ENCODE measurements at places on chromosomes 7 and 10. TPM values are rescaled to one million over a fixed set of nuclear protein-coding genes. Genes with fewer than 3 reads are reported as not detected.
A peak's percentile ranks its signal among the peaks of the same experiment; 100 is the strongest.

- no peak for DNase-seq
These were observed 57.4 kb downstream of the CAV1 start for GRCh38 chr7:116582164-116582732.

DNA sequence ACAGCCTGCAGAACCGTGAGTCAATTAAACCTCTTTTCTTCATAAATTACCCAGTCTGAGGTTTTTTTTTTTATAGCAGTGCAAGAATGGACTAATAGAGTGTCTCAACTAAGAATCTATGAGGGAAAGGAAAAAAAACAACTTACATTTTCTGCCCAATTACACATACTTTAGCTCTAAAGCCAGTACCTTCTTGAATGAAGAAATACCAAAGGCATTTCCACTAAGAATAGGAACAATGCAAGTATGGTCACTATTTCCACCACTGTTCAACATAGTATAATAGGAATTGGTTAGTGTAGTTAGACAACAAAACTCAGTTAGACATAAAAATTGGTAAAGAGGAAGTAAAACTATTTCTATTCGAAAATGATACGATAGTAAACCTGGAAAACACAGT is 37.6 kb downstream of the MICU1 start:
- no peak for DNase-seq

FAM180A gene
- total RNA-seq: not detected

GRCh38 chr7:133109816-133110215 is 27.9 kb upstream of the CHCHD3 start:
- no peak for DNase-seq

DNA sequence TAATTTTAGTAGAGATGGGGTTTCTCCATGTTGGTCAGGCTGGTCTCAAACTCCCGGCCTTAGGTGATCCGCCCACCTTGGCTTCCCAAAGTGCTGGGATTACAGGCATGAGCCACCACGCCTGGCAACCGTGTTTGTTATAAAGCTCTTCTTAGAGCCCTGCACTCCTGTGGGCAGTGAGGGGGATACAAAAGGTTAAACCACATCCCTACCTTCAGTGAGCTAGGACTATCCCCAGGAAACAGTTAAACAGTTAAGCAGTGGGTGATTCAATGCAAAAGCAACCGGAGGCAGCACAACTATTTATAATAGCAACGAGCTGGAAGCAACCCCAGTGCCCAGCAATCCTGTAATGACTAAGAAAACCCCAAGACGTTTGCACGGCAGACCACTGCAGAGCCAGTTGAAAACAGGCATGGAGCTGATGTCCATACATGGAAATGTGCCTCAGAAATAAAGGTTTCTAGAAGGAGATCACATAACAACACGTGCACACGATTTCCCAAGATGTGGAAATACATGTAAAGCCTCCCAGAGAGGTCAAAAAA is 107.2 kb upstream of the LYZL2 start:
- DNase-seq: no peak

DNA sequence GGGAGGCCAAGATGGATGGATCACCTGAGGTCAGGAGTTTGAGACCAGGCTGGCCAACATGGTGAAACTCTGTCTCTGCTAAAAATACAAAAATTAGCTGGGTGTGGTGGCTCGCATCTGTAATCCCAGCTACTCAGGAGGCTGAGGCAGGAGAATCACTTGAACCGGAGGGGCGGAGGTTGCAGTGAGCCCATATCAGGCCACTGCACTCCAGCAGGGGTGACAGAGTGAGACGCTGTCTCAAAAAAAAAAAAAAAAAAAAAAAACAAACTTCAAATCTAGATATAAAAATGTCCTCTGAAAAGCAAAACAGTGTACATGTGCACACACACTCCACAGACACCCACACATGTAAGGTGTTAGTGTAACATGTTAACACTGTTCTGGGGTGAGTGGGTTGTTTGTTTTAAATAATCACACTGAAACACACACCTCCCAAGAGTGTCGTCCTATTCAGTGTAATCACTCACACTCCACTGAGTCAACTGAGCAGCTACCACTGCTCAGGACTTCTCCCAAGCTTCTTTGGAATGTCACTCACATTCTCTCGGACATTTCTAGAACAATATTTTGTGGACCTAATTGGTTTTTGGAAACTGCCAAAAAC is 12.8 kb upstream of the RGS10 start:
- no peak for DNase-seq

DNA sequence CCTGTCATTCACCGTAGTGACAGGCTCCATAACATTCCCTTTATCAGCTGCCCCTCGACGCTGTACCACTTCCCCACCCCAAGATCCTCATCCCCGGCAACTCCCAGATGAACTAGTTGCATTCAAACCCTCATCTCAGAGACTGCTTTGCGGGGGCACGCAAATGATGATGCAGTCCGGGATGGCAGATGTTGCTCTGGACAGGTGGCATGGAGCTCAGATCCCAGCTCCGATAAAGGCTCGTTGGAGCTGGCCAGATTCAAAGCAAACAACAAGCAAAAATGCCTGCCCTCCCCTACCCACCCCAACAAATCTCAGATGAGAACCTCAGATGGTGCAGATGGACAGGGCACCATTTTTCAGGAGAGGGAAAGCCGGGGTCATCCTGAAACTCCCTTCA is 46.7 kb downstream of the CARD11 start:
- no peak for DNase-seq

DNA sequence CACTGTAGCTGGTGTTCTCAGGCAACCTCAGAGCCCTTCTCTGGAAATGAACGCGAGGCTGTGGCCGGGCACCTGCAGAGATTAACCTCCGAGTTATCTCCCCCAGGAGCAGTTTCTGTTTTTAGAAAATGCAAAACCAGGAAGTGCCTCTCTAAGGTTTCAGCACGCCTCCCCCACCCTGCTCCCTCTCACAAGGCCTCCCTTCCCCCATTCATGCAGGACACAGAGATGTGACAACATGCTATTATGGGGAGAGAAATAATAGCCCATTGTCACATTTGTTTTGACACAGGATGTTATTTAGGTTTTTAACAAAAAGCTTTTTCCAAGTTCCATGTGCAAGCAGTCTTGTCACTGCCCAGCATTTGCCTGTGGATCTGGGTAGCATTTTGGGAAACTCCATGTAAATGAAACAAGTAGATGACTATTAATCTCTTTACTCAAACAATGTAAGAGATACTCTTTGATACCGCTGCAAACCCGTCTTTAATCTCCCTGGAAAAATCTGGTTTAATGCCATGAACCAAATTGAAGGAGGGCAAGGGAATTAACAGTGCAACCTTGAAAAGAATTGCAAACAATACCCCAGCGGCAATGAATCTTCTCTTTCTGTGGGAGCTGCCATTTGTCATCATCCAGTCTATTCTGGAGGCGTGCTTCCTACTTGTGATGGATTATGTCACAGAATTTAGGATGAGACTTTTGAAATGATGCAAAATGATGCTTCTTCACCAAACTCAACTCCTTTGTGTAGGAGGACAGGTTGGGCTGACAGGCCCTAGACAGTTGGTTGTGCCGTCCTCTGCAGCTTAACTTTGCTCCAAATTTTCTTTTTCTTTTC is 86.5 kb upstream of the NMT2 start:
- peak; percentile 70 for DNase-seq

CAMK2B gene
- total RNA-seq: not detected

ZPBP gene
- not detected for total RNA-seq

DNA sequence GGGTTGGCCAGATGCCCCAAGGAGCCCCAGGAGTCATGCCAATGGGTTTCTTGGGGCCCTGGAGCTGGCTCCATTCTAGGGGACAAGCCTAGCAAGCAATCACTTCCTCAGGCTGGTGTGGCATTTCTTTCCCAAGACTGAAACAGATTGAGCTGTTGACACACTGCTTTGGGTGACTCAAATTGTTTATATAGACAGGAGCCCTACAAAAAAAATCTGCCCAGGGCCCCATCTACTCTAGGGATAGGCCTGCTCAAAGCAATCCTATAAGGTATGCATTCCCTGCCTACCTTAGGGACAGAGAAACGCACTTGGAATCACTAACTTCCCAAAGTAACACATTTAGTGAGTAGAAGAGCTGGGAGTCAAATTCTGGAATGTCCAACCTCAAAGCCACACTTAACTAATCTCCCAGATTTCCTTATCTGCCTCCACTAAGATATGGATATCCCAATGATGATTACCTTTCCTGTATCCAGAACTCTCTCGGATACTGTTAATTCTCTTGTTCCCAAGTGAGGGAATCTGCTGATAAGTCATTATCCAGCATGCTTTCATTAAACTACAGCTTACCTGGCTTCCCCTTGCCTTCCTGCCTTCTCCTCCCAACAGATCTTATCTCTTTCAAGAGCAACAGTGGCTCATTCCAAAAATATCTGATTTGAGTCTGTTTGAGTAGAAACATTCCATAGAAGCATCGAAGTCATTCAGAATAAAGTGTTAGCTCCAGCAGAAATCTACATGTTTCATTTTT is 3.1 kb downstream of the ABLIM1 start:
- DNase-seq: no peak

DNA sequence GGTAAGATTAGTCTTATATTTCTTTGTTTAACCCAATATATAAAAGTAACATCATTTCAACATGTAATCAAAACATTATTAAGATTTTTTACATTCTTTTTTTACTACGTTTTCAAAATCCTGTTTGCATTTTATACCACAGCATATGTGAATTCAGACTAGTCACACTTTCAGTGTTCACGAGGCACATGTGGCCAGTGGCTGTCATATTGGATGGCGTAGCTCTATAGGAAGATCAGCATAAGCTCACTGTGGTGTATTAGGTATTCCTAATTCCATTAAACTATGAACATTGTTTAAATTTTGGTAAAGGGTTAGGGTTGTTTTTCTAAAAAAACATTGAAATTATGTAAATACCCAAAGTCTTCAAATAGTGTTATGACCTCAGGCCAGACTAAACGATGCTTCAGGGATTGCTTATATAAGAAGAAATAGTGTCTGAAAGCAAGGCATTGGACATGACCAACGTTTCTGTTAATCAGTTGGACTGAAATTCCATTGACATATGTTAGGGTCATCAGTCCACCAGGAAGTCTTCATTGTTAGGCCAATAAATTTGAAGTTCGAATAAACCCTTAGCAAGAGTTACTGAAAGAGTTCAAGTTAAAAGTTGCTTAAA is 97.0 kb downstream of the BICC1 start:
- no peak for DNase-seq

DNA sequence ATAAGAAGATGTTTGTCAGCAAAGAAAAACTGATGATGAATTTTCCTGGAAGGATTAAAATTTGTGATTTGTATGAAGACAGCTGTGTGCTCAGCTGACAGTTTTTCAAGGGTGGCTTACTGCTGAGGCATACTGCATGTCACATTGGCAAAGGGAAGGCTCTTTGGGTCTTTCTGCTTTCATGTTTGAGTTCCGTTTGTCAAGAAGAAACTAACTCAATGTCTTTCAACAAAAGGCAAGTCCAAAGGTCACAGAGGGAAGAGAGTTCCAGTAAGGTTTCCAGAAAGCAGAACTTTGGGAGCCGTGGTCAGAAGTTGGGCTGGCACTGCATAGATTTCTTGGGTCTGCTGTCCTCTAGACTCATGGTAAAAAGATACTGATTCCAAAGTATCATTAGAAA is 16.9 kb downstream of the DYDC2 start:
- DNase-seq: no peak

GRCh38 chr7:122438492-122438891 is 133.9 kb upstream of the FEZF1 start:
- peak; percentile 45 for DNase-seq

DNA sequence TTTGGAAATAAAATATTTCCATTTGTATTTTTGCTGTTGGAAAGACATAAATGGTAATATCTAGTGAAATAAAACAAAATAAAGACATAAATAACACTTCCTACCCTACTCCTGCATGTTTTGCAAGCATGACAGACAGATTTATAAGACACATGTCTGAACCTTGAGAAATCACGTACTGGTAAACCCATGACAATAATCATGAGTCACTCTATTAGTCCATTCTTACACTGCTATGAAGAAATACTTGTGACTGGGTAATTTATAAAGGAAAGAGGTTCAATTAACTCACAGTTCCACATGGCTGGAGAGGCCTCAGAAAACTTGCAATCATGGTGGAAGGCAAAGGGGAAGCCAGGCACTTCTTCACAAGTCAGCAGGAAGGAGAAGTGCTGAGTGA is 942.2 kb downstream of the REEP3 start:
- no peak for DNase-seq

DNA sequence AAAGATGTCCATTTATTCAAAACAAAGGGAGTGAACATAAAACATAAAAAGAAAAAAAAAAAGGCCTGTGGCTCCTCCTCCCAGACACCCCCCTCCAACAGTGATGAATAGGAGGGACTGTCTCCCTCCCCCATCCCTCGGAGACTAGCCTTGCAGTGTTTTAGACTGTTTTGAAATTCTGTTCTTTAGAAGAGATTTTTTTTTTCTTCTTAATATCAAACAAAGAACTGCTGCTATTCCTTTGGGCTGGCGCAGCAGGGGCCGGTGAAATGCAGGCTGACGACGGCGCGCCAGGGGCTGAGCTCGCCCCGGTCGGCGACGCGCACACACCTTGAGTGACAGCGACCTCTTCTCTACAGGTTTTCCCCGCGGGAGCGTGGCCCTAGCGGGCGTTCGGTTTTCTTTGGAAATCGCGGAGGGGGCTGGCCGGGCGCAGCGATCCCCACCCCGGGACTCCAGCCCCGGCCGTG is at the start of gene LANCL2:
TSS of gene LANCL2 (plus strand) at position 133 of the 470 bp plus-strand sequence. CDS start 689 bp downstream, outside the sequence.
- DNase-seq: no peak

DNA sequence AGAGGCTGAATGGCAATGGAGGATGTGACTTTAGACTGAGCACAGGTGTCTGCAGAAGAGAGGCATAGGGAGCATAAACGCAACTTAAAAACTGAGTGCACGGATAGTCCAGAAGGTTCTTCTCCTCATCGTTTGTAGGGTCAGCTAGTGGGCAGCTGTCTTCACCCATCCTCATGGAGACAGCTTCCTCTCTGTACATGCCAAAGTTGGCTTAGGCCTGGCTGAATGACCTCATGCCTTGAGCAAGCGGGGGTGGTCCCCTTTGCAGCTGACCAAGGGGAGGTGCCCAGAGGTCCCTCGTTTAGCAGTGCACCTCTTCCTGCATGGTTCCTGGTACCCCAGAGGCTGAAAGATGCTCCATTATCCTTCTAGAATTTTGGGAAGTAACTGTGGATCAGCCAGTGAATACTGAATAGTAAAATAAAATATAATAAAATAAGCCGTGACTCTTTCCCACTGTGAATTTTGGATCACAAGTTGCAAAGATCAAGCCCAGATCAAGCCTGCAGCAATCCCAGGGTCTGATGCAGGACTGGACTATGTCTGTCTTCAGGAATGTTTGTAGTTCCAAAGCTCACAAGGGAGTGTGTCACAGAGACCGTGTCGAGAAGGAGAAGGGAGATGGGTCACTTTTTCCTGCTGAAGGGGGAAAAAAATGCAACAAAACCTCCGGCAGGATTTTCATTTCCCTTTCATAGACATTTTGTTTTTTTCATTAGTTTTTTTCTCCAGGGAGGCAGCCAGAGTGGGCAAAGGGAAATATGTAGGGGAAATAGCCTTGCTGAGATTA is 295.3 kb upstream of the MKI67 start:
- no peak for DNase-seq

DNA sequence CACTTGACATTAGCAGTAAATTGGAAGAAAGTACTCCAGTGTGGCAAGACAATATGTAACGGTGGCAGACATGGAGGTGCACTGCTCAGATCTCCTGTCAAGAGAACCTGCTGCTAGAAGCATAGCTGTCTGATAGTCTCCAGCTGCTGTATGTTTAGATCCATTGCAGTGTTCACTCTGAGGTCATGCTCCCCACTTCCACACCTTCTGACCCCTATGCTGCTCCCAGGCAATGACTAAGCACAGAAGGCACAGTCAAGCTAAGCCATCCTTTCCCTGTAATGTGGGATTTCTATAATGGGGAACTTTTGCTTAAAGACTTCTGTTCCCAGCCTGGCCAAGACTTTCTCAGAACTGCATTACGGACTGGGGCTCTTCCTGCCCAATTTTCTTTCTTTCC is 315.8 kb downstream of the HPSE2 start:
- no peak for DNase-seq

- no peak for DNase-seq
These were observed 33.9 kb downstream of the FAM107B start for GRCh38 chr10:14740684-14741247.

Data from endodermal cell (in vitro differentiated cells).